CD8-positive, alpha-beta memory T cell (primary cell): ENCODE measurements at places on chromosomes 1 and 21. TPM values are rescaled to one million over a fixed set of nuclear protein-coding genes. Genes with fewer than 3 reads are reported as not detected.

Gene LYSMD1
- 5.5 TPM for total RNA-seq

GRCh38 chr1:223419561-223419960, 26.3 kb downstream of the CCDC185 start:
- no peak for DNase-seq

- DNase-seq, result no peak
Observed at GRCh38 chr1:89527750-89528381, 3.2 kb downstream of the LRRC8B start.

Gene OR2L3
- not detected for total RNA-seq

Gene NPL
- total RNA-seq, result 12.3 TPM

DNA sequence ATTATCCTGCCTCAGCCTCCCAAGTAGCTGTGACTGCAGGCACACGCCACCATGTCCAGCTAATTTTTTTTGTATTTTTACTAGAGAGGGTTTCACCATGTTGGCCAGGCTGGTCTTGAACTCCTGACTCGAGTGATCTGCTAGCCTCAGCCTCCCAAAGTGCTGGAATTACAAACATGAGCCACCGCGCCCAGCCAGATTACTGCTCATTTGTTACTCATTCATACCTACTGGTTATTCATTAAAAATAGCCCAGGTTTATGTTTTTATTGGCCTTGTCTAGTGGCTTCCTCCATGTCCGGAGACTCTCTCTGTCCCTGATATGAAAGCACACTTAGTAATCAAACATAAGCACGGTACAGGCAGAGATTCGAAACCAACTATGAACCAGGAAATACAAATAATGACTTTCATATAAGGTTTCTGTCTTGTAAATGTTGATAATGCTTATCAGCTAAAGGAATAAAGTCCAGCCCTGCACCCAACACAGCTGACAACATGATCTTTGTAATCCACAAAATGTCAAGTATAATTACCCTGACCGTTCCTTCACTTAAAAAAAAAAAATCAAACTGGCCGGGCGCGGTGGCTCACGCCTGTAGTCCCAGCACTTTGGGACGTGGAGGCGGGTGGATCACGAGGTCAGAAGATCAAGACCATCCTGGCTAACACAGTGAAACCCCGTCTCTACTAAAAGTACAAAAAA, 50.4 kb upstream of the CXADR start:
- no peak for DNase-seq
